ENCODE measurements at places on chromosomes 3 and 15.

GRCh38 chr15:69565066-69565655 lies 112.5 kb downstream of the RPLP1 start:
- no peak for DNase-seq

DNA sequence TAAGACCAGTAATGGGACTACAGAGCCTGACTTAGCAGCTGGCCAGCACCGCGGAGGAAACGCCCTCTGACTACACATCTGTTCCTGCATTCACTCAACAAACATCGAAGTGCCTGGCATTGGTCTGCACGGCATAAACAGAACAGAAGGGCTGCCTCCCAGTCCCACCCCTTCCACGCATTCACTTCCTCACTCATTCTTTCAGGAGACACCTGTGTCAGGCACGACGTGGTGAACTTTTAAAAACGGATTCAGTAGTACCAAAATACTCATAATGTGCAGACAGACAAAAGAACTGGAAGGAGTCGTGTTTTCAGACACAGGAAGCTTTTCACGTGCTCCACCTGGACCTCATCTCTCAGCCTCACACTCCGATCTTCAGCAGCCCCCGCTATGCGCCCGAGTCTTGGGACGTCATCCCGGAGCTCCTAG lies 123.3 kb downstream of the XXYLT1 start:
- DNase-seq: no peak

DNA sequence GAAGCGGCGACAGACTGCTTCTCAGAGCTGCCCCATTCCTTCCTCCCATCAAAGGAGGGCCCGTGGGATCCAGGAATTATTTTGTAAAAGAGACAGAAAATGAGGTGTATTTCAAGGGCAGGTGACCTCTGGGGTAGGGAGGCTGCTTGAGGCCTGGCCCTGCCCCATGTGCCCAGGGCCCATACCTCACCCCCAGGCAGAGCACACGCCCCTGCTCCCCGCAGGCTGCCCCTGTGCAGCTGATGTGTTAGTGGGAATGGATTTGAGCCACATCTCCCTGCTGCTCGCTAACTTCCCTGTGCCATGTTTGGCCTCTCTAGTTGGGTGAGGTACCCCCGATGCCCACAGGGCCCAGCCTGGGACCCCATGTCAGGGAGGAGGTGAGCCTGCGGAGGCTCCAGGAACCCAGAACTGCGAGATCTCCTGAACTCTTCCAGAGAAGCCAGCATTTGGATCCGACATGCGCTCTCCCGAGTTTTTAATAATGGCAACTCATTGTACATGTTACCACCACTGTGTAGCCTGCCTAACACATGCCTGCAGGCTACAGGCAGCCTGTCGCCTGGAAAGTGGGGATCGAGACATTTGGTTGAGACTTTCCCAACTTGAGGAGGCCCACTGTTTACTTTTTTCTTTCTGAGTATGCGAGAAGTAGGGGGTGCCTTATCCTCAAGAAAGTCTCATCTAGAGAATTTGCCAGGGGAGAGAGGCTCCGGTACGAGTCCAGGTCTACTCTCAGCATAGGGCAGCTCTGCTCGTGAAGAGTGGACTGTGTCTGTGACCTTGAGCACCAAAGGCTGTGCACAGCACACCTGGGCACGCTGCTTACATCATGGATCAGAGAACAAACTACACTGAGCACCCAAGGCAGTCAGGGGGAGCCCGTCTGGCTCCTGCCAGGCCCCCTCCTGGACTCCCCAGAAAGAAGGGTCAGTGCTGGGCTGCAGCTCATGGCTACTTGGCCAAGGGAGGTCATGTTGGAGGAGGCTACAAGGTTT lies 36.1 kb downstream of the PCSK6 start:
- DNase-seq: no peak

DNA sequence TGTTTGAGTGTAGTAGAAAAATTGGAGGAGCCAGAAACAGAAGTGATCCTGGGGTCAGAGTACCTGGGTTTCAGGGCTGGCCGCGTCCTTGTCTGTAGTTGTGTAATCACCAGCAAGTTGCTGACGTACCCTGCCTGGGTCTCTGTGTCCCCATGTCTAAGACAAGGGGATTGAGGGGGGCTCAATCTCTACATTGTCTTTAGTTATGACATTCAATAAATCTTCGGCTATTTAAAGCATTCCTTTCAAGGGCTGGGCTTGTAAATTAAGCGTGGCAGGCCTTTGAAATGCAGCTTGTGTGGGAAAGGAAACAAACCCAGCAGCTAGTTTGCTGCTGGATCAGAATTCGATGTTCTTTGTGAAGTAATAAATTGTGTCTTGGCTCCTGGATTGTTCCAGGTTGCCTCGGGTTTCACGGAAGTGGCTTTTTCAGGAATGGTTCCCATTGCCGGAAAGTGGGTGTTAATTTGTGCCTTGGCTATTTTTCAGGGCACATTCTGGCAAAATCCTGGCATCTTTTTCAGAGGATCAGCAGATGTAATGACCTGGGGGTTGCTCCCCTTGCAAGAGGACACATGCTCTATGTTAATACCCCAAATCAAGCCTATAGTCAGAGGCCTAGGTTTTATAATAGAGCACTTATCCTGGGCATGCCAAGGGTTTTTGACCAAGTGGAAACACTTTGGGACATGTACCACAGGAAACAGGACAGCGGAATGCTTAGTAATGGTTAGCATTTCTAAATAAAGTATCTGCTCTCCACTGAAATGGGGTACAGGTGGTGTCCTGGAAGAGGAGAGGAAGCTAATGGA lies 294.8 kb upstream of the NR2E3 start:
- DNase-seq: no peak

DNA sequence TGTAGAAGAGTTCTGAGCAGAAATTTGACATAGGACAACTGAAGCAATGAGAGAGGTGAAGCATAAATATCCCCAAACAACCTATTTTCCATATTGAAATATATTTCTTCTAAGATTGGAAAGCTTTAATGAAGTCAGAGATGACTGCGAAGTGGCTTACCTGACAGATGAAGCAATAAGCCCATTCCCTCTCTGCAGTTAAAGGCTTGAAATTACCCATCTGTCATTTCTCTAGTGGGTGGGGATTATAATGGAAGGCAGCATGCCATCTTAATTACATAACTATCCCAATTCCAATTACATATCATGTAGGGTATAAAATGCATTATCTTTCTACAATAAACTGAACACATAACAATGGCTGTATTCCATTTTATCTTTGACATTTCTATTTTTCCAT lies 1070.5 kb downstream of the SI start:
- DNase-seq: no peak

DNA sequence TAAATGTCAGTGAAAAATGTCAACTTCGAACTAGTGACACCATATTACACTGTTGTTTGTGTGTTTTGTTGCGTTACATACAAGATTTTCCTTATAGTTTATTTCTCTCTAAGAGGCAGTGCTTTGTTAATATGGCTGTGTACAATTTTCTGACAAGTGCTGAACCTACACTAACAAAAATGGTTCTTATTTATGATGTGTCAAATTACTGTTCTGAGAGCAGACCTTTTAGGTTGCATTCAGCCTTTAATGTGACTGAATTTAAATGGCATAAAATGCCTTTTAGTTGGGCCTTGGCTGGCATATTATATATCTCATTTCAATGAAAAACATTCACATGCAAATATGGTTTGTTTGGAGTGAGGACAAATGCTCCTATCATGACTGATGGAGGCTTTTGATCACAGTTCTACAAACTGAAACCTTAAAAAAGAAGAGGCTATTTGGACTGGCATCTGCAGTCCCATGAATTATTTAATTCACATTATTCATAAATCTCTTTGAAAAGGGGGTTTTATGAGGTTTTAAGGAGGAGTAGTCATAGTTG lies 750.6 kb downstream of the CADM2 start:
- DNase-seq: no peak

DNA sequence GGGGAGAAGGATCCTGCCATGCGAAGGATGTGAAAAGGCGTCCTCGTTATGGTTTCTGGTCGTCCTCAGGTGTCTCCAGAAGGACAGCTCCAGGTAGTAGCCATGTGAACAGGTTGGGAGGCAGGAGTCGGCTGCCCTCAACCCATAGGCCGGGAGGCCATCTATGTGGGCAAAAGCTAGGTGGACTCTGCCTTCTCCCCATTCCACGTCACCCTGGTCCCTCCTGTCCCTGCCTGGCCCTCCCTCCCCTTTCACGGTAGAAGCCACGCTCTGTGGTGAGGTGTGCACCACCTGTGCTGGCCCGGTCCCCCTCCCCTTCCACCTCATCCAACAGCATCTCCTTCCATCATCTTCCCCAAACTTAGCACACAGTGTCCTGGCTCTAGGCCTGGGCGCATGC lies 16.3 kb downstream of the ITIH3 start:
- no peak for DNase-seq

GRCh38 chr3:127690823-127691452 lies 18.2 kb downstream of the ABTB1 start:
- peak; percentile 65 for DNase-seq

DNA sequence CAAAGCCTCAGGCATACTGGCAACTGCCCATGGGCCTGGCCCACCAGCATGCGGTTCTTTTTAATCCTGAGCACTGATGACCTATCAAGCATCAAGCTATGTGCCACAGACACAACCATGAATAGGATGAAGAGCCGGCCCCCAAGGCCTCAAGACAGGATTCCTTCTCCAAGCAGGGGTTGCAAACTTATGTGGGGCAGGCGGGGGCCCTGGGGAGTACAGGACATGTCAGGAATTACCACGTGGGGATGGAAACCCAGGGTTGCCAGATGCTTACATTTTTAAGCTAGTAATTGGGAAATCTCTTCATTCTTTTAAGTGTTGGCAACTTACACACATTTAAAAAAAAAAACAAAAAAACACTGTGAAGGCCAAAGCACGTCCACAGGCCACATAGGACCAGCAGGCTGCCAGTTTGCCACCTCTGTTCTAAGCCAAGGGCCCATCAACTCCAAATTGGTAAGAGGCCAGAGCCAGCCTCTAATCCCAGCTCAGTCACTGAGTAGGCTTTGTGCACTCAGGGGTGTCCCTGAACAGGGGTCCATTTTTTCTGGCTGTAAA lies 32.8 kb downstream of the BDH1 start:
- no peak for DNase-seq

GRCh38 chr15:101434032-101434920 lies 55.2 kb downstream of the PCSK6 start:
- no peak for DNase-seq

GRCh38 chr3:184583578-184584451 lies 22.2 kb downstream of the EPHB3 start:
- peak; percentile 46 for DNase-seq

GRCh38 chr15:88147760-88148159 lies 108.8 kb downstream of the NTRK3 start:
- no peak for DNase-seq

DNA sequence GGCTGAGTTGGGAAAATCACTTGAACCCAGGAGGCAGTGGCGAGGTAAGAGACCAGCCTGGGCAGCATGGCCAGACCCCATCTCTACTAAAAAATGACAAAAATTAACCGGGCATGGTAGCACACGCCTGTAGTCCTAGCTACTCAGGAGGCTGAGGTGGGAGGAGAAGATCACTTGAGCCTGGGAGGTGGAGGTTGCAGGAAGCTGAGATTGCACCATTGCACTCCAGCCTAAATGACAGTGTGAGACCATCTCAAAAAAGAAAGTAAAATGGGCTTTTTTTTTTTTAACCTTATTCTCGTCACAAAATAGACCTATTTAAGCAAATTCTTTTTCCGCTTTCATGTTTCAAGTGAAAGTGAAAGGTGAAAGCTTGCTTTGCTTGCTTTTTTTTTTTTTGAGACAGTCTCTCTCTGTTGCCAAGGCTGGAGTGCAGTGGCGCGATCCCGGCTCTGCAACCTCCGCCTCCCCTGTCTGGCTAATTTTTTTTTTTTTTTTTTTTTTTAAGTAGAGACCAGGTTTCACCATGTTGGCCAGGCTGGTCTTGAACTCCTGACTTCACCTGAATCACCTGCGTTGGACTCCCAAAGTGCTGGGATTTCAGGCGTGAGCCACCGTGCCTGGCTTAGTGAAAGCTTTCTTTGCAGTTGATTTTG lies 3.6 kb downstream of the PDIA3 start:
- DNase-seq: no peak

GRCh38 chr15:91369823-91370222 lies 269.8 kb downstream of the SV2B start:
- no peak for DNase-seq

- peak; percentile 79 for DNase-seq
Measured at GRCh38 chr3:49723296-49723627, 489 bp downstream of the GMPPB start.

DNA sequence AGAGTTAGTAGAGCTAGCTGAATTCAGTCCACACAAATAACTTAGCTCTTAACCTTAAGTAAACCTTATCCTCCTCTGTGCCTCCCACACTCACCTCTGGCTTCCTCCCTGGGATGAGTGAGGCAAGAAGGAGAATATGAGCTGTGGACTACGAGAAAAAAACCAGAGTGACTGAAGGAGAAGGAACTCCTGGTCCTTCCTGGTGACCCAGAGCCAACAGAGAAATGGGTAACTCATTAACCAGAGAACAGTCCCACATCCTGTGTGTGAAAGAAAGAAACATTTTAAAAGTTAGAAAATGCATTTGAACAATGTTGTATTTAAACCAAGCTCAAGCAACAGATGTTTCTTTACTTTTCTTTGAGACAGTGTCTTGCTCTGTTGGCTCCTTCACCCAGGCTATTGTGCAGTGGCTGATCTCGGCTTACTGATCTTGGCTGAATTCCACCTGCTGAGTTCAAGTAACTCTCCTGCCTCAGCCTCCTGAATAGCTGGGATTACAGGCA lies 27.5 kb upstream of the FAM81A start:
- DNase-seq: peak; percentile 61

- no peak for DNase-seq
Measured at GRCh38 chr3:72171463-72171881, 386.5 kb upstream of the PROK2 start.

GRCh38 chr3:127536830-127537812 lies 53.4 kb downstream of the TPRA1 start:
- peak; percentile 47 for DNase-seq

- DNase-seq: no peak
Measured at GRCh38 chr15:63539998-63540397, 35.6 kb downstream of the USP3 start.

GRCh38 chr3:149174901-149175300 lies 45.5 kb downstream of the HPS3 start:
- no peak for DNase-seq

- peak; percentile 50 for DNase-seq
Measured at GRCh38 chr15:66046751-66047150, 177.5 kb downstream of the RAB11A start.

- no peak for DNase-seq
Measured at GRCh38 chr3:71341721-71342120, 241.8 kb downstream of the FOXP1 start.

DNA sequence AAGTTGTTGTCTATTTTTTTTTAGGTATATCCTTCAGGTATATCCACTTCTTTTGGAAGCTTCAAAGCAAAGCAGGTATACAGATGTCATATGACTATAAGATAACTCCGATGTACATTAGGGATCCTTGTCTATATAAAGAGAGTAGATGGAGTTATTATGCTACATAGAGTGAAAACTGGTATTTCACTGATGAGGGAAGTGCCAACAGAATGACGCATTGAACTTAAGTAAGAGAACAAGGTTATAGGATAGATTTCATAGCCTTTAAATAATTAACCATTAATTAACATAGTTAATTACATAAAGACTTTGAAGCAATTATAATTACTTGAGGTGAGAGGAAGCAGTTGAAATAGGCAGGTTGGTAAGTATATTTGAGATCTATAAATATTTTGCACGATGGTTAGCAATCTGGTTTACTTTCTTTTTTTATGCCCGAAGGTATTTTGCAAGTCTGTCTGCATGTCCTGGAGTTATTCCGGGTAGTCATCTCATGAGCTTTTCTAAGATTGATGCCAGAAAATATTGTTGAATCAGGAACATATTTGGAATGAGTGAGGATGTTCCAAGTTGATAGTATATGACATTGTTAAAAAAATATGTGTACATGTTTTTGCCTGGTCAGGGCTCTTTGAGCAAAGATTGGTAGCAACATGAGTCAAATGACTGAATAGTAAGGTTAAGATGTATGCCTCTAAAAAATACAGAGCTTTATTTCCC lies 299.5 kb upstream of the KCNMB2 start:
- no peak for DNase-seq
